ENCODE measurements at places on chromosomes 4 and X. TPM values are rescaled to one million over a fixed set of nuclear protein-coding genes. Genes with fewer than 3 reads are reported as not detected.

Gene FAT1
- 254 TPM for total RNA-seq

Gene GAGE12F
- not detected for total RNA-seq

Gene MAGEA4
- not detected for total RNA-seq

Gene ANAPC10
- total RNA-seq = 18.0 TPM

Gene SSX4B
- not detected for total RNA-seq

GRCh38 chr4:92362028-92362427, 58.3 kb downstream of the GRID2 start:
- no peak for DNase-seq

- no peak for DNase-seq
Observed at GRCh38 chr4:161581262-161582230, 582.3 kb downstream of the FSTL5 start.

DNA sequence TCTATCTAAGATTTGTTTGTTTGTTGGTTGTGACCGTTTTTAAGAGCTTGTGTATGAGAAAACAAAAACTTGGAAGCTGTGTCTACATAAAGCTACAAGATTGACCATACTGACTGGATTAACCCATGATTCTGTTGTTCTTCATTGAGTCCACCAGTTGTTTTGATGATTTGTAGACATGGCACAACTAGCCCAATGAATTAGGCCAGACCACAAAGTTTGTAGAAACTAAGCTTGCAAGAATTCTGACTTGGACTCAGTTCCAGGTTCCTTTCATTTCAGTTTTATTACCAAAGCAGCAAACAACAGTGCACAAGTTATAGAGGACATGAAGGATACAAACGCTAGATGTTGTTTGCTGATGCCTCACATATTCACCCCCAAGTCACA, 119.3 kb downstream of the RASGEF1B start:
- DNase-seq = no peak

DNA sequence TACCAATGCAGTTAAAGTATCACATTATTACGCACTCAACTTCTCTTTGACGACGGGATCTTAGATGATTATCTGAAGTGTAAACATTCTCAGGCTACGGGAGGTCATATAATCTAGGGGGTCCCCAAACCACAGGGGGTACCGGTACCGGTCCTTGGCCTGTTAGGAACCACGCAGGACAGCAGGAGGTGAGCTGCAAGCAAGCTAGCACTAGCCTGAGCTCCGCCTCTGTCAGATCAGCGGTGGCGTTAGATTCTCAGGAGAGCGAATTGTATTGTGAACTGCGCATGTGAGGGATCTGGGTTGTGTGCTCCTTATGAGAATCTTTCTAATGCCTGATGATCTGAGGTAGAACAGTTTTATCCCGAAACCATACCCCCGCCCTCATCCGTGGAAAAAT, 20.6 kb upstream of the PRR27 start:
- DNase-seq = no peak

GRCh38 chr4:100881283-100881682, 363.5 kb upstream of the EMCN start:
- no peak for DNase-seq

DNA sequence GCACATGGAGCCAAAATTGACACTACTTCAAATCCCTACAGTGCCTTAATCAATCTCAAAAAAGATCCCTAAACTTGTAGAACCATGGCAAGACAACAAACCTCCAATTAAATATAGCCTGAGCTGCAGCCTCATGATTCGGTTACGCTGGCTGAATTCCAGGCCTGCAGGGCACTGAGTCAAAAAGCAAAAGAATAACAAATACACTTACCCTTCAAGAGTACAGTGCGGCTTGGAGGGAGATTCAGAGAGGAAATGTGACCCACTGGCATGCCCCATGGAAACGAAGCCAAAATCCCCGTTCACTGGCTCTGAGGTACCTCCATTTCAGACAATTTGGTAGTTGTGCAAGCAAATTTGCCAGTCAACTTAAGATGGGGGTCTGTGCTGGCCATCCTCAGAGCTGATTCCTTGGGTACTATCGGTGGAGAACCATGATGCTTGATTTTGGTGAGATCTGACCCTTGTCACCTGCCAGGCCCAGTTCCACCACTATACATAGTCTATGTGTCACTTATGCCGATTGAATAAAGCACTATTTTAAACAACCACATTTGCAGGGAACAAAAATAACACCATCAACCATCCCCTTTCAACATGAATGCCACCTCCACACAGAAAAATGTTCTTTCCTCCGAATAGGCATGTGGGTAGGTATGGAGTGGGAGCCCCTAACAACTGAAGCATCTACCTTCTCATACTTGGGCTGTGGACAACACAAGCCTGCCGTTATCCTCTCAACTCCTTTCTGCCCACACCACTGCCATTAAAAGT, 2.1 kb downstream of the C4orf54 start:
- DNase-seq = no peak

DNA sequence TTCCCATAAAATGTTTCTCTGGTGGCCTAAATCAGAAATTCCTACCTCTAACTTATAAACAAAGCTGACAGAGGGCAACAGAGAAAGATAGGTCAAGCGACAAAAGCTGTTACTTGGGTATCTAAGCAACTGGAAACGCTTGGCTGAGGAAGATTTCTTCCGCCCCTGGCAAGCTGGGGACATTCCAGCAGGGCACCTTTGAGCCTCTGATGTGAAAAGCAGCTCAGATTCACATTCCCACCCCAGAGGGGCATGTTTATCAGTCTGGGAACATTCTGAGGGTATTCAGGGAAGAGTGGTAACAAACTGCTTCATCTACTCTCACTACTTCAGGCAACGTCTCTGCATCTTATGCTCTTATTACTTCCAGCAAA, 3.5 kb upstream of the CDS1 start:
- peak; percentile 95 for DNase-seq

DNA sequence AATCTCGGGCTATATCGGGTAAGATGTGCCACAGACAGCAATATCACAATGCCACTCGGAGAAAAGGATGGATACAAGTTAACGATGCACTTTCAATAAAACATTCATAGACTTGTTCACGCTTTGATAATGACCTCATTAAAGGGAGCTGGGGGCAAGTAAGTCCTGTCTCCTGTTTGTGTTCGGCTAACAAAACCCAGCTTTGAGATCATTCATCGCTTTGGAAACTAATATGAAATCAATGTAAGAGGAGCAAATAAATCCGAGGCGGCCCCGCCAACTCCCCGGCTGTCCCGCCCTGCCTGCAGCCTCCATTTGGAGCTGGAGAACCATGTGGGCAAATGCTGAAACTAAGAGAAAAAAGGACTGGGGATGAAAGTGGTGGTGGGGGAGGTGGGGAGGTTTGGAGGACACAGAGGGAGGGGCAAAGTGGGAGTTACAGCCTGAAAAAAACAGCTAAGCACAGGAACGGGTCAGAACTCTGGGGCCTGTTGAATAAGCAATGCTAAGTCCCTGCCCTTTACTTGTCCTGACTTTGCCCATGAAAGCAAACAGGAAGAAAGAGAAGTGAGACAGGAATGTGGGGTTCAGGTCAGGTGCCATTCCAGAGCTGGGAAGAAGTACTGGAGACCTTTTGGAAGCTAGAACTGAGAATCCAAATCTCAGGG, 3.5 kb upstream of the GSX2 start:
- peak; percentile 12 for DNase-seq

DNA sequence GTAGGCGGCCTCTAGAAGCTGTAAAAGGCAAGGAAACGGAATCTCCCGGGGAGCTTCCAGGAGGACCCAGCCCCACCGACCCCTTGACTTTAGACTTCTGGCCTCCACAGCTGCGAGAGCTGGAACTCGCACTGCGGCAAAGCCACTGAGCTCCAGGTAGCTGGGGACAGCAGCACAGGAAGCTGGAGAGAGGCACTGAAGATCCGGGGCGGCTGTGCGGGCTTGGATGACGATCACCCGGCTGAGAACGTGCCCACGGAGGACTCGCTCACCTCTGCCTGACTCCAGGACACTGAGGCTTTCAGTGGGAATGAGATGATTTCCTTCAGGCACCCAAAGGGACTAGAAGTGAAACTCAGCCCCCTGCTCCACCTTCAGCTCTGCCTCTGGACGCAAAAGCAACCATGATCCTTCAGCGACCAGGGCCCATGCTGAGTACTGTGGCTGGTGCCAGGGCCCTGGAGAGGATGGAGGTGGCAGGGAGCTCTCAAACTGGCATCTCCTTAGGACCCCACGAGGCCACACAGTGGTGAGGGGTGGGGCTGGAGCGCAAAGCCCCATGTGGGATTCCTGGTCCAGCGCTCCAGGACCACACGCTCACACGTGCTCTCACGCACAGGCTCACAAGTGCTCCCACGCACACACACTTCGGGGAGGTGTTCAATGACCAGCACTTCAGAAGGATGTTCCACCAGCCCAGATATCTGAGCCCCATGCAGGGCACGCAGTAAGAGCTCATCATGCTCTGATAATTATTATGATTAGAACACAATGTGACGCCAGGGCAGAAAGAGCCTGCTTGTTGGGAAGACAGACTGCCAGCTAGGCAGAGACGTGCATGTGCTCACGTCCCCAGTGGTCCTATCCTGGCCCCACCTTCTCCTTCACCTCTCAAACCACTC, 47.2 kb downstream of the ADRA2C start:
- no peak for DNase-seq

- DNase-seq = no peak
Observed at GRCh38 chr4:186958726-186959350, 235.2 kb upstream of the FAT1 start.

DNA sequence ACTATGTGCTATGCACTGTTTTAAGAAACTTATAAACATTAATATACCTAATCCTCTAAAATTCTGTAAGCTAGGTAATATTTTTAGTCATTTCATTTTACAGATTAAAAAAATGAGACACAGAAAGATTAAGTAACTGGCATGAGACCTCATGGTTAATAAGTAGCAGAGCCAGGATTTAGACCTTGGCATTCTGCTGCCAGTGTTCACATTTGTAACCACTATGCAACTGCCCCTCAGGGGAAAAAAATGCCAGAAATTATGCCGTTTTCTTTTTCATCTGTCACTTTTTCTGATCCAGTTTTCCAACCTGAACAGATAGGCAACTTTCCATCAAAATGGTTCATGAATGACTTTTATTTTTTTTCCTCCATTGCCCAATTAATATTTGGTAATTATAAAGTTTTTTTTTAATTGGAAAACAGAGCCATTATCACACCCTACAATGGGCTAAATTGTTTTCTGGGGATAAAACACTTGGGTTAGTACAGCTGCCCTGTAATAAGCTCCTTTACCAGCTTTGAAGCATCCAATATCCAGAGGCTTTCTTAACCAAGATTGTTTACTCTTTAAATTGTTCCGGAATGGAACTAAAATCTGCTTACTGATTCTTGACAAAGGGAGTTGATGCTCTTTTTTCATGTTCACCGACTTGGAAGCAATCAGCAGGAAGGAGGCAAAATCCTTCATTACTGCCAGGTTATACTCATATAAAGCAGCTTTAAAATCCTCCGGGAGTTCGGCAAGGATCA, 56.4 kb upstream of the DDX60 start:
- DNase-seq = no peak

GRCh38 chrX:30657196-30658161, 4.3 kb downstream of the GK start:
- DNase-seq = no peak

DNA sequence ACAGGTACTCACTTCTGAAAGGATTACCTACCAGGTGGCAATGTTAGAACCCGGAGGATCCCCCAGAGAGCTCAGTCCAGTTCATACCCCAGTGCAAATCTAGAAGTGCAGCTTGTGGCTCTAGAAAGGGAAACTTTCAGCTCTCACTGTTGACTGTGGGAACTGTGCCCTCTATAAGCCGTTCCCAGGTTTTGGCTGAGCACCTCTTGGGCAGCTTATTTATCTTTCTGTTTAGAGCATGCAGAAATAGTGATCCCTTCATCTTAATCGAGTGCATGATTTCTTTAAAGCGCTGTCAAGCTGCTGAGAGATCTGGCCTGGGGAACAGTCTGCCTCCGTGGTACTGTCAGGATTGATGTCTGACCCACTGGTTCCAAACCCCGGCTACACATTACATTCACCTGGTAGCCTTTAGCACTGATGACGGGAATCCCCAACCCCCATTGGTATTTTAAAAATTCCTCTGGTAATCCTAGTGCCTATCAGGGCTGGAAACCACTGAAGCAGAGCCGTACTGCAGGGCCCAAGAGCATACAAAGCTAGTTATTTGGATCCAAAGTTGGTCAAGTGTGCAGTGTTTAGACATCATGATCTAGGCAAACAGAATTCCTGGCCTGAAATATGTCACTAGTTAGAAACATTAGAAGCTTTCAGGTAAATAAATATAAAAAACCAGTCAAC, 103.2 kb downstream of the KLHL8 start:
- peak; percentile 75 for DNase-seq

DNA sequence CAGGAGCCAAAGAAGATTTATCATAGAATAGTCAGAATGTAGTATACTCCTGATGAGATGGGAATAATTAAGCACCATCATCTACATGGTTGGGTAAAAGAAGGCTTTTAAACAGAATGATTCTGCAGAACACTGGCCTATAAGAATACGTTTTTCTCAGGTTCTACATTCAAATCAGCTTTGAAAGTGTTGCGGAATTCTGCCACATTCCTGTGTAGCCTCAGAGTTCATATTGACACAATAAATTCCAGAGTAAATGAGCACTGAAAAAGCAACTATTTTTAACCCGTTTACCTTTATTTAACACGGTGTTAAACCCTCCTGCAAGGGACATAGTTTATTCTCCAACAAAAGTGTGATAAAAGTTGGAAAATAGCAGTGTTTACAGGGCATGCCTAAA, 950.2 kb upstream of the SLIT2 start:
- DNase-seq = no peak

Data from kidney (tissue), 22 donors.